Activated T-cell treated with anti-CD3 and anti-CD28 coated beads for 24 hours (primary cell): ENCODE measurements at places on chromosomes 16 and 17.

DNA sequence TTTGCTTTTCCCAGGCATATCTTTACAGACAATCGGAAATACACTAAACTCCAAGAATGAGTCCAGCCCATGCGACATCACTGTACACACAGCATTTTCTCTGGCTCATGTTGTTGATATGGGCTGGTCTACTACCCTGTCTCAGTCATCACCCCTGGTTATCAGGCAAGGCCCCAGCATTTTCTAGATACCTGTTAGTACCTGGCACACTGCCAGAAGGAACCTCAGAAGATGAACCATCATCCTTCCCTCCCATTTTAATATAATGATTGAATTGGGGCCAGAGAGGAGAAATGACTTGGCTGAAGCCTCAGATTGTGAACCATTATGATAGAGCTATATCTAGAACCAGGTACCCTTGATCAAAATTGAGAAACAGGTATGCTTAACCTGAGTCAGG is 406.2 kb downstream of the CDH11 start:
- no peak for DNase-seq

DNA sequence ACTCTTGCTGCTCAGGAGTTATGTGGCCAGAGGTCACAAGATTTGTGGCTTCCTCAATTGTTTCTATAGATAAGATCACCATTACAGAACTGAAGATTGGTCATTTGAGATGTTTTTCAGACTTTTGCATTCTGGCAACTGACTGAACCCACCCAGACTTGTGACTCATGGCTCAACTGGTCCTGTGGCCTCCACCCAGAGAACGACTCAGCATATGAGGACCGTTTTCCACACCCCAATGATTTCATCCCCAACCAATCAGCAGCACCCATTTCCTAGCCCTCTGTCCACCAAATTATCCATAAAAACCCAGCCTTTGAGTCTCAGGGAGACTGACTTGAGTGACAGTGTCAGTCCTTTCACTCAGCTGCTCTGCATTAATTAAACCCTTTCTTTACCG is 143.2 kb upstream of the ASIC2 start:
- no peak for DNase-seq

DNA sequence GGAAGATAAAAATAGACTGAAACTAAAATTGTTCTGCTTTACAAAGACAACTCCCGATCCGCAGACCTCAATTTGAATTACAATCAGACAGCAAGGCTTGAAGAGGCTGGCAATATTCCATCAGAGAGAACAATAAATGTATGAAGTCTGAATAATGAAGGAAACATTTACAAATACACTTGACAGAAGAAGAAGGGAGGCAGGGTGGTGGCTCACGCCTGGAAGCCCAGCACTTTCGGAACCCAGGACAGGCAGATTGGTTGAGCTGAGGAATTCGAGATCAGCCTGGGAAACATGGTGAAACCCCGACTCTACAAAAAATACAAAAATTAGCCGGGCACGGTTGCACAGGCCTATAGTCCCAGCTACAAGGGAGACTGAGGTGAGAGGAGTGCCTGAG is 14.6 kb downstream of the ODF4 start:
- no peak for DNase-seq

- no peak for DNase-seq
Observed at GRCh38 chr17:82875407-82875856, 35.6 kb upstream of the ZNF750 start.

GRCh38 chr17:17381446-17382064 is 78.4 kb downstream of the NT5M start:
- no peak for DNase-seq

- no peak for DNase-seq
Observed at GRCh38 chr16:65781363-65781762, 585.1 kb upstream of the CDH5 start.

- peak; percentile 29 for DNase-seq
Observed at GRCh38 chr17:34171245-34171818, 83.8 kb upstream of the CCL2 start.

DNA sequence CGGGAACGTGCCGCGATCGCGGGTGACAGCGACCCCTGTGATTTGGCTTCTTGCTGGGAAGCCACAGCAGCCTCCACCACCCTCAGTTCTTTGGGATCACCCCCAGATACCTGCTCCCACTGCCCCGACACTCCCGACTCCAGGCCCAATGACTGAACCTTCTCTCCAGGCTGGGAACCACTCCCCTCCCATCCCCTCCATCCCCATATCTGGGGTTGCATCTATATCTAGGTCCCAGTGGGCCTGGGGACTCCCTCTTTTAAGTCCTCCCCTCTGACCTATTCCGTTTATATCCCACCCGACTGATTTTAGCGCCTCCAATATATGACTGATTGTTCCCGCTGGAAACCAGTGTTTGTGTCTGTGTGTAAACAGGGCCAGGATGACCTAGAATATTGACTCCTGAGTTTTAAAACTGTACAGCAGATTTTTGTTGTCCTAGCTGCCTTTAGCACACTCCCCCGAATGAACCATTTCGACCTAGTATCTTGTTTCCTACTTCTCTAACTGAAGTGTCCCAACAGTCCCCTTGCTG is 667 bp downstream of the PSMD3 start:
- DNase-seq: no peak

DNA sequence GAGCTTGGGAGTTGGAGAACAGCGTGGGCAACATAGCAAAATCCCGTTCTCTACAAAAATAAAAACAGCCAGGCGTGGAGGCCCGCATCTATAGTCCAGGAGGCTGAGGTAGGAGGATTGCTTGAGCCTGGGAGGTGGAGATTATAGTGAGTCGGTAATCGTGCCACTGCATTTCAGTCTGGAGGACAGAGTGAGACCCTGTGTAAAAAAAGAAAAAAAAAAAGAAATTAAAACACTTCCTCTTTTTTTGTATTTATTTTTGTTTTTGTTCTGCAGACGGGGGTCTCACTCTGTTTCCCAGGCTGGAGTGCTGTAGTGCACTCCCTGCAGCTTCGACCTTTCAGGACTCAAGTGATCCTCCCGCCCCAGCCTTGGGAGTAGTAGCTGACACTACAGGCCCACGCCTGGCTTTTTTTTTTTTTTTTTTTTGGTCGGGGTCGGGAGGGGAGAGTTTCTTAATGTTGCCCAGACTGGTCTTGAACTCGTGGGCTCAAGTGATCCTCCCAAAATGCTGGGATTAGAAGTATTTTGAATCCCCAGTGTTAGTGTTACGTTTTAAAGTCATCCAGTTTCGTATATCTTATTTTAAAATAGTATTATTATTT is 1.5 kb downstream of the IST1 start:
- no peak for DNase-seq

GRCh38 chr16:2166263-2167067 is 10.9 kb downstream of the TRAF7 start:
- DNase-seq: no peak

DNA sequence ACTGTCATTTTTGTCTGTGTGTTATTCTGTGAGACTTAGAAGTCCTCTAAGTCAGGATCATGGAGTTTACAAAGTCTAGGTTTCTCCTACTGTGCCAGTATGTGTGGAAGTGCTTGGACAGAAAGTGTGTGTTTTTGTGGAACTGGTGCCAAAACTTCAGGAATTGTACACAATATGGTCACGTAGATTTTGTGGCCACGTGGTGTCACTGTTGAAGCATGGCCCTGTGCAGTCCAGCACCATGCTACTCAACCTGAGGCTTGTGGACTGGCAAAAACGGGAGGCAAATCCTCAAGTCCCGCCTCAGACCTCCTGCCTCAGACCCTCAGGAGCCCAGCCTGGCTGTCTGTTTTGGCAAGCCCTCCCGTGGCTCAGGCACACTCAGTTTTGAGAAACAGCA is 16.7 kb upstream of the ALKBH5 start:
- DNase-seq: no peak

DNA sequence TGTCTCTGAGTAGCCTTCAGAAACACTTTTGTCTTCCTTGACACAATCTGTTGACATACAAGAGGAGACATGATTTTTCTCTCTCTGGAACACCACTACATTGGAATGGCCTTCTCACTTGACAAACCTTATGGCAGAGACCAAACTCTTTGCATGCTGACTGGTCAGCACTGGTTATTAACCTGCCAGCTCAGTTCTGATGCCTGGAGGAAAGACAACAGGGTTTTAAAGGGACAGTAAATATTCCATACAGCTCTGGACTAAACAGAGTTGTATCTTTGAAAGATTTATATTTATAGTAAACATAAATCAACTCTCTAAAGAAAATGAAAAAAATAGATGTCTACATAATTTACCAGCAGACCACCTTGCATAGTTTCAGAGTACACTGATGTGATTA is 1139.1 kb upstream of the CDH8 start:
- no peak for DNase-seq

DNA sequence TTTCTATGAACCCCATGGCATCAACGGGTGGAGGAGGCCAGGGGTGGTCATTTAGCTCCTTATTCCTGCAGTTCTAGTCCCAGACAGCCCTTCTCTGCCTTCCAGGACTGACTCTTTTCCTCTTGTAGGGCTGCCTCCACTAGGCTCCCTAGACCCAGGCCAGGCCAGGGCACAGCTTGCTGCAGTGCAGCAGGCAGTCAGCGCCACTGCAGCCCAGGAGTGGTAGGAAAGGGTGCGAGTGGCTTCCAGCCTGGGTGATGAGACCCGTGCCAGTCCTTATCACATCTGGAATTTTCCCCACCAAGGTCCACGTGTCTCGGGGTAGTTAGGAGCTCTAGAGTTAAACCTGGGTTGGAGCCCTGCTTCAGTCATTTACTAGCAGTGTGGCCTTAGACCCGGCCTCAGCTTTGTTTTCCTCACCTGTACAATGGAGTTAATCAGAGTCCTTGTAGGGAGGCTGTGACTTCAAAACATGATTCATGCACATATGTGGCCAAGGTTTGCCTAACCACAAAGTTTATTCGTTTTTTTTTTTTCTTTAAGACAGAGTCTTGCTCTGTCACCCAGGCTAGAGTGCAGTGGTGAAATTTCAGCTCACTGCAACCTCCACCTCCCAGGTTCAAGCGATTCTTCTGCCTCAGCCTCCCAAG is 4.7 kb downstream of the SLC5A11 start:
- no peak for DNase-seq

GRCh38 chr16:11801481-11802021 is 4.5 kb upstream of the ZC3H7A start:
- no peak for DNase-seq

- no peak for DNase-seq
Observed at GRCh38 chr17:77045441-77046041, 95.2 kb upstream of the SEC14L1 start.

DNA sequence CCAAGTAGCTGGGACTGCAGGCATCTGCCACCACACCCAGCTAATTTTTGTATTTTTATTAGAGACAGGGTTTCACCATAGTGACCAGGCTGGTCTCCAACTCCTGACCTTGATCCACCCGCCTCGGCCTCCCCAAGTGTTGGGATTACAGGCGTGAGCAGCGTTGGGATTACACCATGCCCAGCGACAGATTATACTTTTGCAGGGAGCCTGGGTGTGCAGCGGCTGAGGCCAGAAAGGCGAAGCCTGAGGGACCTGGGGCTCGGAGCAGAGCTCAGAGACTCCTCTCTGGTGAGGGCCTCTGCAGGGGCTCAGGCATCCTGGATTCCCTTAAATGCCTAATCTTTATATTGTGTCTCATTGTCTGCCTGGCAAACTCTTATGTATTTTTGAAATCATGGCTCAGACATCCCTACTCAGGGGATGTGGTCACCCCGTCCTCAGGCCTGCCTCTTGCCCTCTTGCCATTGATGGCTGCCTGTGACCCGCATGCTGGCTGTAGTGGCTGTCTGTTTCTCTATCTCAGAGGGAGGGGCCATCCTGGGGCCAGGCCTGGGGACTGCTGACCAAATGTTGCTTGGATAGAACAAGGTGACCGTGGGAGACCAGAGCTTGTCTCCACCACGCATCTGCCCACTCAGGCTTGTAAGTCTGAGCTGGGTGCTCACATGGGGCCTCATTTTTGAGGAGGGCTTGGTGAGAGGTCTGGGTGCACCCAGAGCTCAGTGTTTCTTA is 42.6 kb downstream of the B9D1 start:
- no peak for DNase-seq

- no peak for DNase-seq
Observed at GRCh38 chr17:21602176-21602575, 90.1 kb upstream of the KCNJ18 start.

DNA sequence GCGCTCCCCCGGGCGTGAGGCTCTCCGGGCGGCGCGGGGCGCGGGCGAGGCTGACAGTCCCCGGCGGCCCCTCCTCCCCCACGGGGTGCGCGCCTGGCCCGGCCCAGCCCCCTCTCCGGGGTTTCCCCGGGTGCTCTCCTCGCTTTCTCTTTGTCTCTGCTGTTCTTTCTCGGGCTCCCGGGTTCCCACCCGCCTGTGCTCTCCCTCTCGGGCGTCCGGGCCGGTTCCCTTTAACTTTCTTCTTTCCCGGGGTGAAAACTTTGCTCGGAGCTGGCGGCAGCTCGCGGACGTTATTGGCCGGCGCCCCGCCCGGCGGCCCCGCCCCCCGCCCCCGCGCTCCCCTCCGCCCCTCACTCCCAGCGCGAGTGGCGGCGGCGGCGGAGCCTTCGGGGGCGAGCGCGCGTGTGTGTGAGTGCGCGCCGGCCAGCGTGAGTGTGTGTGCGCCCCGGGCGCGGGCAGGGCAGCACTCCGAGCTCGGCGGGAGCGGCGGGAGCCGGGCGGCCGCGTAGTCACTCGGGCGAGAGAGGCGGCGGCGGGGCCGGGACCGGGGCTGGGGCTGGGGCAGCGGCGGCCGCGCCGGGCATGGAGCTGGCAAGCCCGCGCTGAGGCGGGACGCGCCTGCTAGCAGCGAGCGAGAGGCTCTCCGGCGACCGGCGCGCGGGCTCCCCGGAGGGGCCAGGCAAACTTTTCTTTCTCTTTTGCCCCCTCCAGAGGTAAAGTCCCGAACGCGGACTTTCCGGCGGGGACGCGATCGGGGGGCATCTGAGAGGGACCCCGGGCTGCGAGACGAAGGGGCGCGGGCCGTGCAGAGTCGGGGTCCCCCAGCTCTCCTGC is at the start of gene NTN1:
Gene NTN1, plus strand, starts transcription at position 353 of the 834 bp plus-strand sequence. CDS start 864 bp downstream, outside the sequence.
- peak; percentile 40 for DNase-seq

DNA sequence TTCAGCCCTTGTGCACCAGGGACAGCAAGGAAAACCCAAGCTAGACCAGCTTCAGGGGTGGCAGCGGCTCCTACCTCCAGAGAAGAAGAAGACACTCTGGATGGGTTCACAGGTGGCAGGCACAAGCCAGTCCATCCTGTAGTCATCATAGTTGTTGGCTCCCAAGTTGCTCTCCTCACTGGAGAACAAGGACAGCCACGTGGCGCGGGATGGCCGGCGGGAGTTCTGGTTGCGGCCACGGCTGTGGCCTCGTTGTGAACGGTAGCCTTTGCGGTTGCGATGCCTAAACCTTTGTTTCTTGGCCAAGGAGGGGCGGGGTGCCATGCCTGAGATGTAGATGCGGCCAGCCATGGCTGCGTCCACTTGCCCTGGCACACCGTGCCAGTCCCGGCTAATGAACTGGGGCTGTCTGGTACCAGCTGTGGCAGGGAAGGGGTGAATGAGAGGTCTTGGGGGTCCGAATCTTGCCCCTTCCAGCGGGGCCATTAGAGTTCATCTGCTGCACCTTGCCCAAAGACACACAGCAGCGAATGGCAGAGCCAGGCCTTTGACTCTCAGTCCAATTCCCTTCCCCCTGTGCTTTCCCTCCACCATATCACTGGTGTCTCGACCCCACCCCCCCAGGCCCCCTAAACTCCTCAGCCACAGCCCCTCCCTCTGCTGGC is 2.3 kb downstream of the VTN start:
- no peak for DNase-seq

- DNase-seq: no peak
Observed at GRCh38 chr17:76204277-76204676, 36.0 kb downstream of the RNF157 start.
